ENCODE measurements at places on chromosomes 2 and 18. TPM values are rescaled to one million over a fixed set of nuclear protein-coding genes. Genes with fewer than 3 reads are reported as not detected.

DNA sequence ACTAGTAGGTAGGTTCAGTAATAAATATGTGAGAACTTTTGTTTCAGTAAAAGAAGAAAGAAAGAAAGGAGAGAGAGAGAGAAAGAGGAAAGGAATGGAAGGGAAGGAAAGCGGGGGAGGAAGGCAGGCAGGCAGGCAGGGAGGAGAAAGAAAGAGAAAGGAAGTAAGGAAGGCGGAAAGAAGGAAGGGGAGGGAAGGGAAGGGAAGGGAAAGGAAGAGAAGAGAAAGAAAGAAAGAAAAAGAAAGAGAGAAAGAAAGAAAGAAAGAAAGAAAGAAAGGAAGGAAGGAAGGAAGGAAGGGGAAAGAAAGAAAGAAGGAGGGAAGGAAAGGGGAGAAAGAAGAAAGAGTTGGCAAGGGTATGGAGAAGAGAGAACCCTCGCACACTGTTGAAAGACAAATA lies 67.6 kb downstream of the CD226 start:
- H3K4me3 ChIP-seq, result no peak overlapping the region
- no peak overlapping the region for H3K27ac ChIP-seq
- H3K36me3 ChIP-seq, result no peaks in the 10 kb centered on the region
- no peaks in the 10 kb centered on the region for H3K27me3 ChIP-seq

The IL36A gene
- polyA plus RNA-seq, result not detected

DNA sequence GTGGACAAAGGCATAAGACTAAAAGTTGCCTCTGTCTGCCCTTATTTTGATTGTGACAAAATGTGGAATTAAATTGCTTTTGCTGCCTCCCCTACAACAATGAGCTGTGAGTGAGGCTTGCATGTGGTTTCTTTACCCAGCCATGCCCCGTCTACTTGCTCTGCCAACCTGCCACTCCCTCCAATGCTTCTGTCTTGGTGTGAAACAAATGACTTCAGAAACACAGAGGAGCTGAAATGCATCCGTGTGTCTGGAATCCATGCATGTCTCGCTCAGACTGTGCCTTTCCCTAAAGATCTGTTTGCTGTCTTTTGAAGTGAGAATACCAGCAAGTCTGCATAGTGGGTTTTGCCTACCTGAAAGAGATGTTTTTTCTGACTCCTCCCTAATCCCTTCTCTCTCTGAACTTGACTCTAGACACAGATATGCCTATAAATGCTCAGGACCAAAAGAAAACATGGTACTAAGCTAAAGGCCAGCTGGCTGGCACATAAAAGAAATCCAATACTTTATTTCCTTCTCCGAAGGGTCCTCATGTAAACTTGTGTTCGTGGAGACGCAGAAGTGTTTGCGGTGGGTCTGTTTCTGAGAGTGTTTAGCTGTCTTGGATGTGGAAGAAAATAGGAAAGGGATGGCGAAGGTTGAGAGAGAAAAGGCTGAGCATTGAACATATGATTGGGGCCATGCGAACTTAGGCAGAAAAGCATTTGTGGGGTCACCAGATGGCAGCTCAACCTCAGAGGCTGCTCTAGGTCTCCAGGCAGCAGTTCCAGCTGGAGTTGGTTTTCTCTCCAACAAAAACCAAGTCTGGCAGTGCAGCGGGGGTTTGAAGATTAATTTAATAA lies 120.5 kb downstream of the CCBE1 start:
- H3K4me3 ChIP-seq, result no peak overlapping the region
- no peaks in the 10 kb centered on the region for H3K4me1 ChIP-seq
- no peaks in the 10 kb centered on the region for H3K36me3 ChIP-seq
- H3K27me3 ChIP-seq, result no peaks in the 10 kb centered on the region
- DNase-seq, result no peak

The DSC2 gene
- polyA plus RNA-seq, result not detected

The XIRP2 gene
- polyA plus RNA-seq, result 0.01 TPM

DNA sequence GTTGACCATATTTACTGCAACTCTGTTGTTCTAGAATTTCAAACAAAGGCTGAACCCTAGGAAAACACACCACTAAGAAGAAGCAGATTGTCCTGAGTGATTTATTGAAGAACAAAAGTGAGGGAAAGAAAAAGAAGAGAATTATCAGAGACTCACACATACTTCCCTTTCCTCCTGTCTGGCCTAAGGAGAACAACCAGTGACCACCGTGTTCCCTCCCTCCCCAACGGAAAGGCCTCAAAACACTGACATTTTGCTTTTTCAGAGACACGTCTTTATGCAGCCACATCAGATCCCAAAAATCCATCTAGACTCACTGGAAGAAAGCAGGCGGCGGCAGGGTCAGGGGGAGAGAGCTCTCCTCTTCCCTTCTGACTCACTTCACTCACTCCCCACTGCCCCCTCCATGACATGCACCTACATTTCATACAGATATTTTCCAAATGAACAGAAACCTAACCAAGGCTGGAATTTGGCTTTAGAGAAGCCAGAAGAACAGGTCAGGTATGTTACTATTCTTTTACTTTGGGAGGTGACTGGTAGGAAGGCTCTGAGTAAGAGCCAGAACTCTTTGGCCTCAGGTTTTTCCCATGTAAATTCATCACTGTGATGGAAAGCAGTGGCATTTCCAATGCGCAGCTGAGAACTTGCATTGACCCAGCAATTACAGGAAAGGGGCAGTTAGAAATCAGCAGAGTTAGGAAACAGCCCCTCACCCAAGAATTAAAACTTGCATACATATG lies 169.9 kb downstream of the BCL11A start:
- H3K4me3 ChIP-seq, result no peak overlapping the region
- DNase-seq, result no peak
- no peaks in the 10 kb centered on the region for H3K27me3 ChIP-seq
- H3K27ac ChIP-seq, result no peak overlapping the region

GRCh38 chr2:190564838-190565237 lies 30.3 kb upstream of the NEMP2 start:
- H3K27me3 ChIP-seq, result 0 out of 2 replicates have a peak, but pooled peaks cover 1% of the 10 kb centered on the region
- H3K4me1 ChIP-seq, result no peaks in the 10 kb centered on the region
- no peak overlapping the region for H3K27ac ChIP-seq
- no peak for DNase-seq

Measured in IMR-90 (cell line).